ENCODE measurements at places on chromosomes 5 and 9.

GRCh38 chr9:108033976-108034964 lies 544.7 kb upstream of the KLF4 start:
- DNase-seq = no peak

- no peak for DNase-seq
Measured at GRCh38 chr5:54728588-54728915, 211.0 kb downstream of the SNX18 start.

DNA sequence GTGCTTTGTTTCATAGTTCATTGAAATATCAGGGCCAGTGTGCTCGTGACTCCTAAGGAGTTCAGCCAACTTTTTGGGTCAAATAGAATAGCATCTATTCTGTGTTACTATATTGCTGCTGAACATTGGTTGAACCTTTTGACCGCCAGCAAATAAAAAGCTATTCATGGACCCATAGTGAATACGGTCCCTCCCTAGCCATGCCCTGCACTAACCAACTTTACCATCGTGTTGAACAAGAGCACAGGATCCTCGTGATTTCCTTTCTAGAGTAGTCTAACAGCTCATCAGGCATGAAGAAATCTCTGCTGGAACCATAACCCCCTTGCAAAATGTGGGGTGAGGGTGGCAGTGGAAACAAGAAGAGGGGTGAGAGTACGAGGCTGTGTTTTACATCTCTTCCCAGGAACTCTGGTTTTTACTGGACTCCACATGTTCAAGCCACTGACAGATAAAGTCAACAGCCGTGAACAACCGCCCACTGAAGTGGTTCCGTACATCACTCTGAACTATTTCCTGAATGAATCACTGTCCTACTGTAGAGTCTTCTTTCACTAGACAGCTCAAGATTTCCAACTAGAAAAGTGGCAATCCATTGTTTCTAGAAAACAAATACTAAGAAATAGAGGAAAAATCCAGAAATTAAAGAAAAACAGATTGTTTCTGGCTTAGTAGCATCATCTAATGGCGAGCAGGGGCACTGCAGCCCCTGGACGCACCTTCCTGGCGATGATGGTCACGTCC lies 70.1 kb upstream of the SPATA31E1 start:
- peak; percentile 55 for DNase-seq

DNA sequence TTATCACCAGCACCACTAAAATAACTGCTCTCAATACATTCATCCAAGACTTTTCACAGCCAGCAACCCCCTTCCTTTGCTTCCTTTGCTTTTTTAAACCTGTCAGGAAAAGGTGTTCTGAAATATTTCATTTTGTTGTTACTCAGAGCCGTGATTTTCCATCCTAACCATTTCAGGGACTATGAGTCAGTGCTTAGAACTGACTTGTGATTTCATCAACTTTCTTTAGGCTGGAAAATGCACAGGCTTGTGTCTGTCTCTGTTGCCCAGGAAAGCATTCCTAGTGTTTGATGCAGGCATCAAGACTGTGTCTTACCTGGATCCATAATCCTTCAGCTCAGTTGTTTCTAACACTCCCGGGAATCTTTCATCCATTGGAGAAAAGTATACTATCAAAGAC lies 805.6 kb downstream of the BRINP1 start:
- peak; percentile 5 for DNase-seq

DNA sequence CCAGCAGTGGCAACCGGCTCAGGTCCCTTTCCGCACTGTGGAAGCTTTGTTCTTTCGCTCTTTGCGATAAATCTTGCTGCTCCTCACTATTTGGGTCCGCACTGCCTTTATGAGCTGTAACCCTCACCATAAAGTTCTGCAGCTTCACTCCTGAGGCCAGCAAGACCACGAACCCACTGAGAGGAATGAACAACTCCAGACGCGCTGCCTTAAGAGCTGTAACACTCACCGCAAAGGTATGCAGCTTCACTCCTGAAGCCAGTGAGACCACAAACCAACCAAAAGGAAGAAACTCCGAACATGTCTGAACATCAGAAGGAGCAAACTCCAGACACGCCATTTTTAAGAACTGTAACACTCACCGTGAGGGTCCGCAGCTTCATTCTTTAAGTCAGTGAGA lies 103.5 kb downstream of the GLIS3 start:
- DNase-seq = peak; percentile 63

DNA sequence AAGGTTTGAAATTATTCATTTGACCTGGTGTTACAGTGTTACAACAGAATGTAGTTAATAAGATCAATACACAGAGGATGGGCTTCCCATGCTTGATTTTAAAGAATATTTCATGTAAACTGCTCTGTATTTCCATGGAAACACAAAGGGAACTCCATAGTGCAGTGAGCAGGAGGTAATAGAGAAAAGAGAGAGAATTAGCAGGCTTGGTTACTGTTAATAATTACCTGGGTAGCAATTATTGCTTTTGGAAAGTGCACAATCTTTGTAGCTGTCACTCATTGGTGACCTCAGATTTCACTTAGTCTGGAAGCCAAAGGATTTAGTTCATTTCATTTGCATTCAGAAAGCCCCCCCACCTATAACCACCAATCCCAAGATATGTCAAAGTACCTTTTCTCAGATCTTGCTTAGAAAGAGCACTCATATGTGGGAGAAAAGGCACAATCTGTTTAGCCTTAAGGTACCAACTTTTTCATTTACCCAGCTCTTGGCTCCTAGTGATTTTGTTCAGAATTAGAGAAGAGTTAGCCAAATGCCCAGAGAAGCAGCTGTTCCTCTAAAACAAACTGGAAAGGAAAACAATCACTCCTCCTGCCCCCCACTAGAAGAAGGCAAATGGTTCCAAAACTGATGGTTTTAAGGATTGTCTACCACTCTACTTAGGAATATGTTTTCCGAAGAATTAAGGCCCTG lies 234.5 kb upstream of the SLC24A2 start:
- DNase-seq = no peak

Measured in fibroblast of skin of back (primary cell).